ENCODE measurements at places on chromosomes 2 and 18. TPM values are rescaled to one million over a fixed set of nuclear protein-coding genes. Genes with fewer than 3 reads are reported as not detected.

- no peak for DNase-seq
Measured at GRCh38 chr2:47301277-47301618, 101.7 kb upstream of the MSH2 start.

- DNase-seq: no peak
Measured at GRCh38 chr2:16172324-16173175, 232.2 kb downstream of the MYCN start.

GRCh38 chr2:196652869-196653268 lies 13.4 kb downstream of the CCDC150 start:
- DNase-seq: no peak

The PROC gene
- 0.33 TPM for total RNA-seq

The CYRIA gene
- total RNA-seq: 2.0 TPM

DNA sequence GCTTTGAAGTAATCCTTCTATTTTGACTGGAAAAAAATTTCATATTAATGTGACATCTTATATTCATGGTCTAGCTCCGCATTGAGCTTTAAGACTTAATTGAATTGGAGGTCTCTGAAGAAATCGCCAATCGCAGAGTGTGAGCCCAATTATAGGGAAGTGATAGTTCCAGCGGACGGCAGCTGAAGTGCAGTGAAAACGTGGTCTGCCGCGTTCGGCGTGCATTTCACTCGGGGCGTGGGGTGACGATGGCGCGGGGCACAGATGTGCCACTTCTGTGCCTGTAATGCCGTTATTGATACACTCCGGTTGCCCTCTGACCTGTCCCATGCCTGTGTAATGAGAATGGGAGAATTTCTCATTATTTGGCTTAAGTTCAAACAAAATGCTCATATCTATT lies 106.7 kb downstream of the TSHZ1 start:
- no peak for DNase-seq

DNA sequence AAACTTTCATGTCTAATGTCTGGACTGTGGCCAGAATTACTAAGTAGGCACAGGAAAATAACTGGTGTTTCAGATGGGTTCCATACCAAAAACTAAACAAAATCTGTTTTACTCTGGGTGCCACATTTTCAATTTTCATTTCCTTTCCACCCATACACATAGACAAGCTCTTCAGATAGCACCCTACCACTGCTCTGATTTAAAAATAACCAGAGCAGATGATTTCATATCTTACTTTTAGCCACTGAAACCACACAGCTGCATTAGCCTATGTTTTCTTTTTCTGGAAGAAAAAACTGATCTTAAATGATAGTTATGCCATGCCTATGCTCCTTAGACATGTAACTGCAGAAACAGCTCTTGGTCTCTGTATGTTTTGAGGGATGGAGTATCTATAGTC lies 647.6 kb downstream of the CPS1 start:
- DNase-seq: no peak

DNA sequence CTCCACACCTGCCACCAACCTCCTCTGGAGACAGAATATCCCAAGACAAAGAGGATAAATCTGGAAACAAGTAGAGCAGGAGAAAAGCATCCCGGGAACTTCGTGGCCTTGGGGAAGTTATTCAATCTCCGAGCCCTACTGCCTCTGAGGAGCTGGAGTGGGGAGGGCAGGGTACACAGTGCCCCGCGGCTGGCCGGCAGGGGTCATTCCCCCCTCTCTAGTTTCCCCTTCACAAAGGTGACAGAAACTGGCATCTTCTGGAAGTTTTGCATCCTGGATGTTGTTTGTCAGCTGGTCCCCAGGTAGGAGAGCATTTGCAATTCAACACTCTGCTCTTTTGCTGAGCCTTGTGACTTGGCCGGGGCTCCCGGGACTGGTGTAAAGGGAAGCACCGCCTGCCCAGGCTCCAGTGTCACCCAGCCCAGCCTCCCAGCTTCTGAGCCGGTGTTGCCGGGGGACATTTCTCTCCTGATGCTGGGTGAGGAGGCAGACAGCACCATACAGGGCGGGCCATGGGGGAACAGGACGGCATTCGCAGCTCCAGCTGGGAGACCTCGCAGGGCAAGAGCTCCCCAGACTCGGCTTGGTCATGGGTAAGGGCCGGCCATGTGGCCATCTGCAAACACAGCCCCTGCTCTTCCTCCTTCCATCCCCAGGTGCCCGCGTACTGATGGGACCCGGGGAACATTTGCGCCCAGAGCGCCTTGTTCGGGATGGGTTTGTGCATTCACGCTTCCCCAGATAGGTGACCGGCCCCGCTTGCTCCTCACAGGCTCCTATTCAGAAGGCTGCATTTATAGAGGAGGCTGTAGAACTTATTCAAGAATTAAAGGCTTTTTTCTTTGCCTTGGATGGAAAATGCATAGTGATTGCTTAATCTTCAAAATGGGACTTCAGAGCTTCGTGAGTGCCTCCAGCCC lies 7.4 kb upstream of the NTSR2 start:
- DNase-seq: no peak

DNA sequence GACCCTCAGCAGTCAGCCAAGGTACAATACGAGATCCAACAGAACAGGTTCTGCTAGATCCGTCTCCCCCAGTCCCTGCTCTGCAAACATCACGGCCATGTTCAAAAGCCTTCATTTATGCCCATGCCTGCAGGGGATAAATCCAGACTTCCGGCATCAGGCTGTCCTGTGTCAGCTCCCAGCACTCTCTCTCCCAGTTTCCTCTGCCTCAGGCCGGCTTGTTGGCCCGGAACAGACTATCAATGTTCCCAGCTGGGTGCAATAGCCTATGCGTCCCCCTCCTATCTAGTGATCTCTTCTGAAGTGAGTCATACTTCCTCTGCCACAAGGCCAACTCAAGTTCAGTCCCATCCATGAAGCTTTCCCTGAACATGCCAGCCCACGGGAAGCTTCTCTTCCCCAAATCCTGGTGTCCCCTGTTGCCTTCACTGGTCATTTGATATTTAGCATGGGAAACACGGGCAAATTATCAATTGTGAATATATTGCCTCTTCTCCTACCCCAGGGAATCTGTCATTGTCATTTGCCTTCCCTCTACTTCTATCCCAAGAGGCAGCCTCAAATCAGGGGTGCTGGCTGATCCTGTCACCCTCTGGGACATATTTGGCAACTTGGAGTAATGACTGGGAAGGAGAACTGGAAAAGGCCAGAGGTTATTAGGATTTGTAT lies 51.1 kb downstream of the CAPN13 start:
- no peak for DNase-seq

DNA sequence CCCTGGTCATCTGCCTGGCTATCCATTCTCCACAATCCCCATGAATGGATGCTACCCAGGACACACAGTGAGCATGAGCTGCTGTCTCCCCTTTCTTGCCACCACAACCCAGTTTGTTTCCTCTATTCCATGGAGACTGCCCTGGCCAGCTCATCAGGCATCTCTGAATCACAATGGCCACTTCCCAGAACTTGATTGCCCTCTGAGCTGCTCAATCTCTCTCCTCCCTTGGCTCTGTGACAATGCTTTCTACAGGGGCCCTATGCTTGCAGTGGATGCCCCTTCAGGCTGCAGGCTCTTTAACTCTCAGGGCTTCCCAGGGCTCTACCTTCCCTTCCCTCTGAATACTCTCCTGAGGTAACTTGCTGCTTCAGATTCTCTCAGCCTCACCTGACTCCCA lies 14.4 kb upstream of the SLC4A5 start:
- DNase-seq: no peak

DNA sequence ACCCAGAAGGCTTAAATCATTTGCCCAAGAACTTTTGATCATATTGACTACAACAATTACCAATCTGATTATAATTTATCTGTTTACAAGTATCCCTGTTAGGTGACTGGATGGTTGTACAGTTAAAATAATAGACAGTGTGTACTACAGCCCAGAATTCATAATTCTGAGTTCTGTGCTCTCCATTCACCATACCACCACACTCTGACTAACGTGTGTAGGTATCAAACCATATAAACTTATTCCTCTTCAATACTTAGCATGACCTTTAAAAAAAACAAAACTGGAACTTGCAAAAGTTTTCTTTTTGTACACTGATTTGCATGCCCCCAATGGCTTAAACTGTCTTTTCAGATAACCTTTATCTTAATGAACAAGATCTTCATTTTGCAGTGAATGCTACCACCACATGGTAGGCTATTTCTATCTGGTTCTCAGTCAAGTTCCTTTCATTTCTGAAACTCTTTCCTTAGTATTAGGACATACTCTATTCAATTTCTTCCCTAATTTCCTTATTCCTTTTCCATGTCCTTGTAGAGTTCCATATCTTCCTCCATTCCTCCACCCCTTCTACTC lies 50.9 kb downstream of the SOS1 start:
- DNase-seq: no peak
